Stimulated activated CD4-positive, alpha-beta T cell treated with anti-CD3 and anti-CD28 coated beads, Interleukin-12 subunit alpha, Interleukin-12 subunit beta, amount 100 ng/mL, for 24 hours (primary cell): ENCODE measurements at places on chromosomes 7 and 10.

- DNase-seq, result no peak
Measured at GRCh38 chr10:27188897-27189296, 33.7 kb downstream of the MASTL start.

GRCh38 chr7:28311670-28312069 is 100.6 kb upstream of the CREB5 start:
- DNase-seq, result no peak

DNA sequence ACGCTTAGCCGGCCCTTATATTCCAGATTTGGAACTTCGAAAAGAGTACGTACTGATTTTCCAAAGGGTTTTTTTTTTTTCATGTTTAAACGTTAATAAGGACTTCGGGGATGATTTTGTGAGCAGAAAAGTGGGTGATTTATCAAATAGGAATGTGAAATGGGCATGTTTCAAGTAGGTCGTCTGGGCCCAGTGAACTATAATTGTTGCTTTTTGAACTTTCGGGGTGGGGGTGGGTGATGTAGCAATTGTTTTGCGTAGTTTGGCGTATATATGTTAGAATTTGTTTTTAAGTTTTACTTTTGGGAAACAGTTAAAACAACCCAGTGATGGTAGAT is 299 bp upstream of the PBLD start:
- DNase-seq, result no peak

GRCh38 chr10:63530409-63530808 is 9.2 kb downstream of the REEP3 start:
- DNase-seq, result no peak

- no peak for DNase-seq
Measured at GRCh38 chr10:99930731-99931550, 78.8 kb downstream of the DNMBP start.

DNA sequence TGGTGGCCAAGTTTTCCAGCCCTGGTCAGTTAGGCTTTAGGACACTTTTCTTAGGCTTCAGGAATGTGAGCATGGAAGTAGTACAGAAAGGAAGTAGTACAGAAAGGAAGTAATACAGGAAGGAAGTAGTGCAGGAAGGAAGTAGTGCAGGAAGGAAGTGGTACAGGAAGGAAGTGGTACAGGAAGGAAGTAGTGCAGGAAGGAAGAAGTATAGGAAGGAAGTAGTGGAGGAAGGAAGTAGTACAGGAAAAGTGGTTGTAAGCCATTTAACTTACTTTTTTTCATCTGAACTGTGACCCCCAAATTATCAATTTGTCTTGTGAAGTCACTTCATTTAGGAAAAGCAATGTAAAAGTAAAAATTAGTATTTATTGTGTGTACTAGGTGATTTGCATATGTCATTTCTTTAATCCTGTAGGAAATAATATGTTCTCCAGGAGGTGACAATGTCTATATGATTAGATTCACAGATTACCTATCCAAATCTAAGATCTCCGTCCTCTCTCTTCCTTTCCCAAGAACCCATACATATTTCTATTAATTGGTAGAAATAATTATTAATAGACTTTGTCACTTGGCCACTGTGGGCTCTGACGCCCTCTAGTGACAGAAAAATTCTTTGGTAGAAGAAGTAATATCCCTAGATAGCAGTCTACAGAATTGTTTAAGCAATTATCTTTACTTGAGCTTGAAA is 3.9 kb upstream of the FAS start:
- no peak for DNase-seq

DNA sequence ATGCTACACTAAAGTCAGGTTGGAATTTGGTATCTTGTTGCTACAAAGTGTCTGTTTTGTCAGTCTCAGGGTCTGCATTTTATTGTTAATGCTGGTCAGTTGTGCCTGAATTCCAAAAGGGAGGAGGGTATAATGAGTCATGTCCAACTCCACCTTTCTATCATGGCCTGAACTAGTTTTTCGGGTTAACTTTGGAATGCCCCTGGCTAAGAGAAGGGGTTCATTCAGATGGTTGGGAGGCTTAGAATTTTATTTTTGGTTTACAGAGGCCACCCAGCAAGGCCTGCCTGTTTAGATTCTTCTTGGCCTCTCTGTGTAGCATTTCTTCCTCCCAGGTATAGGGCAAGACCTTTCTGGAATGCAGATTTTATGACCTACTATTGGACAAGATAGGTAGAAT is 93.2 kb downstream of the SKIDA1 start:
- DNase-seq, result no peak

DNA sequence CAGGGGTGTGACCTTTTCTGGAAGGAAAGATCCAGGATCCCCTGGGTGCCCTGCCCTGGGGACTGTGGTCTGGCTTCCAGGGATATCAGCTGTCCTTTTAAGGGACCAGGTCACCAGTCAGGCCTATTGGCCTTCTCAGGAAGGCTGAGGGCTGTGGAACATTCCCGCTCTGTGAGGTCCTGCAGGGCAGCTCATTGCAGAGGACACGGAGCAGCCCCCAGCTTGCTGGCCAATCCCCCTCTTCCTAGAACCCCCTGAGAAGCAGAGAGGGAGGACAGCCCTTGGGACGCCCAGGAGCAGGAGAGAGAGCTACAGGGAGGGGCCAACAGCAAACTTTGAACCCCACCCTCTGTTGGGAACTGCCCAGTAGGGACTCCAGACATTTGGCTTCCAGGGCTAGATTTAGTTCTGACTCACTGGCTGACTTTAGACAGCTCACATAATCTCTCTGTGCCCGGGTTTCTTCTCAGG is 67.9 kb upstream of the COL13A1 start:
- no peak for DNase-seq

GRCh38 chr10:18554479-18554878 is 96.9 kb downstream of the NSUN6 start:
- no peak for DNase-seq

- DNase-seq, result no peak
Measured at GRCh38 chr10:95745501-95745900, 10.5 kb upstream of the ENTPD1 start.

- no peak for DNase-seq
Measured at GRCh38 chr7:27316311-27316710, 73.7 kb downstream of the EVX1 start.

- no peak for DNase-seq
Measured at GRCh38 chr7:150799741-150800580, at the start of gene TMEM176B. TMEM176B (minus strand) TSS chr7:150800364; CDS start chr7:150796569, 3,795 bp downstream.

DNA sequence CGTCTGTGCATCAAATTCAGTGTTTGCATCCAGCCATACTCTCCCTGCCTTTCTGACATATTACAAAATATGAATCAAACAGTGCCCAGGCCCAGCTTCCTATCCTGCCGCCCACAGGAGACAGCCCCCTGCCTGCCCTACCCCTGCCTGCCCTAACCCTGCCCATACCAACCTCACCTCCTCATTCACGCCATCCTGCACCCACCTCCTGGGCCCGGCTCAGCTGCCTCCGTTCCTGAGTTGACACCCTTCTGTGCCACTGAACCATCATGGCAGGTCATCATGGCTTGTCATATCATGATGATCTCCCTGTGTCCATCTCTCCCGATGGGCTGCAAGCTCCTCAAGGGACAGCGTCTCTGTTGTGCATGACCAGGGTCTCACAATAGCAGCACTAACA is 72.3 kb downstream of the TNS3 start:
- no peak for DNase-seq

GRCh38 chr7:105822806-105823205 is 53.6 kb downstream of the ATXN7L1 start:
- no peak for DNase-seq

- DNase-seq, result no peak
Measured at GRCh38 chr7:135759532-135759931, 10.9 kb upstream of the FAM180A start.

- DNase-seq, result no peak
Measured at GRCh38 chr10:63862860-63863259, 341.7 kb downstream of the REEP3 start.

- DNase-seq, result no peak
Measured at GRCh38 chr10:59470570-59470969, 108.2 kb upstream of the FAM13C start.

DNA sequence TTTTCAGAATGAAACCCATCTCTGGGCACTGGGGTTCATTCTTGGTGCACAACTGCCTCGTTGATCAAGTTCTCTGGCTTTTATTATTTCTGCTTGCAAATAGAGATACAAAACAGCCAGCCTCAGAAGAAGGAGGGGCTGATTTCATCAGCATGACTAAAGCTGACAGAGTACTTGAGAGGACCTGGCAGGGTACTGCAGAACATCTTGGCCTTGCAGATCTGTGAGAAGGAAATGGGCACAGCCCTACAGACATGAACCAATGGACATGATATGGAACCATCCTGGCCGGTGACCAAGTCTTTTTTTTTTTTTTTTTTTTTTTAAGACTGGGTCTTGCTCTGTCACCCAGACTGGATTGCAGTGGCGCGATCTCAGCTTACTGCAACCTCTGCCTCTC is 240.6 kb downstream of the VTI1A start:
- no peak for DNase-seq

GRCh38 chr10:62380016-62380415 is 5.8 kb downstream of the ZNF365 start:
- no peak for DNase-seq

DNA sequence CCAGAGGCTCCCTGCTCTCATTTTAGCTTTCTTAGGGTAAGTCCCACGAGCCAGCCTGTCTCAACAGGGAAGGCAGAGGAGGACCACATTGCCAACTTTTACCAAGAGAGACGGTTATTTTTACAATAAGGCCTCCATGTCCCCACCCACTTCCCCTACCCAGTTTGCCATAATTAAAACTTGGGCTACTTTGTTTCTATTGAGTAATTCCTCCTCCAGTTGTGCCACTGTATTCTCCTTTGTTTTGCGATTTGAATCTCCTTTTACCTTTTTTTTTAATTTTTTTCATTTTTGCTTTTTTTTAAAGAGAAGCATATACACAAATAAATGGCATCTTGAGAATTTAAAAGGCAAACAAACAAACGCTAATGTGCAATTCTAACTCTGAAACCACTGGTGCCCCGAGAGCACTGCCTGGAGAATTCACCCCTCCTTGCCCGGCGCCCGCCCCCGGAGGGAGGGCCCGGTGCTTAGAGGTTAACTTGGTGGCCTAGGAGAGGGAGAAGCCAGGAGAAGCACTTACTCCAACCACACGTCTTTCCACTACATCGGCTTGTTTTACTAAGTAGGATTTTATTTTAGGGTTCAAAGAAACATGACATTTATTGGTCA is 282.3 kb downstream of the USP6NL start:
- no peak for DNase-seq

GRCh38 chr7:139777948-139778841 is at the start of gene HIPK2:
HIPK2 (minus strand) TSS chr7:139777998; CDS start chr7:139777623, 375 bp downstream.
- DNase-seq, result peak; percentile 57

- no peak for DNase-seq
Measured at GRCh38 chr7:84100866-84101265, 93.7 kb downstream of the SEMA3A start.

GRCh38 chr7:81327468-81328266 is 408.8 kb upstream of the SEMA3C start:
- DNase-seq, result no peak

DNA sequence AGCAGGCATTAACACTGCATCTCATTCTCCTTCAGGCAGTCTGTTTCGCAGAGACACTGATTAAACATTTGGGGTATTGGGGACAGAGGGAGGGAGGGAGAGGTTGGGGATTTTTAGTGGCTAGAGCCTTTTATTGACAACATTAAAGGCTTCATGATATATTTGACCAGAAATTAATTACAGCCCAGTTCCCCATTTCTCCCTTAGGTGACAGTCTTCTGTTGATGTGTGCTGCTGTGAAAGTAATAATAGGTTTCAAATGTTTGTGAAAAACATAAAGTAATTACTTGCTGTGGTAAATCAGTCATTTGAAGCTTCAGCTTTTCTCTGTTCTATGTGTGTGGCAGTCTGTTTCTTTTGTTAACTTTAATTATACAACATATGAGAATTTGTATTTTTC is 105.3 kb upstream of the LRGUK start:
- no peak for DNase-seq

- no peak for DNase-seq
Measured at GRCh38 chr10:127527891-127528290, 21.2 kb upstream of the NPS start.

GRCh38 chr7:74026903-74027682 is 880 bp upstream of the ELN start:
- DNase-seq, result peak; percentile 40

- DNase-seq, result no peak
Measured at GRCh38 chr10:117458571-117458970, 83.3 kb upstream of the PDZD8 start.

- no peak for DNase-seq
Measured at GRCh38 chr10:76583711-76584161, 1053.9 kb downstream of the KCNMA1 start.

GRCh38 chr10:124918191-124918830 is 23.6 kb upstream of the ZRANB1 start:
- no peak for DNase-seq

DNA sequence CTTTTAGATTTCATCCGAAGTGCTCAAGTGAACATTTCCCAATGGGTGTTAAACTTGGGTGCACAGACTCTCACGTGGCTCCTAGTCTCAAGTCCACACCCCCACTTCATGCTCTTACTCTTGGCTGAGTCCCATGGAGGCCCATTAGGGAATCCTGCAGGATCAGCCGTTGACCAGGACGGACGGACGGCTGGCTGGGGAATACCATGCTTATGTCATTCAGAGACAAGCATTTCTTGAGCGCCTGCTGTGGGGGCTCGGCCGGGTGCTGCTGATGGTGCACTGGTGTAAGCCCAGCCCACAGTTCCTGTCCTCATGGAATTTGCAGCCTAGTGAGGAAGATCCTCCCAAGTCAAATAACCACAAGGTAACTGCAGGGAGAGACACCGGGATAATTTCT is 44.7 kb downstream of the PITRM1 start:
- no peak for DNase-seq

DNA sequence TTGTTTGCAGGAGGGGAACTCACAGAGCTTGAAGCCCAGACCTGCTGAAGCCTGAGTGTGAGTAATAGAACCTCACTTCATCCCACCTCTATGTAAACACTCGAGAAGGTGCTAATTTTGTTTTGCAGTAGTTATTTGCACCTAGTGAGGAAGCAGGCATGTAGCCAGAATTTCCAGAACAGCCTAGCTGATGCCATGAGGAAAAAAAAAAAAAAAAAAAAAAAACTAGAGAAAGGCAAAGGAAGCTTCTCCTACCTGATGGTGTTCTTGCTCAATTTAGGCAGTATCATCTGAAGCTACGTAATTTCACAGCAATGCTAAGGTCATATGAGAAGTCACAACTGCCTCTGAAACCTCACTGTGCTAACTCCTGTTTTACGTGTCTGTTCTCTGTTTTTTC is 13.6 kb upstream of the GPR37 start:
- DNase-seq, result no peak

- DNase-seq, result no peak
Measured at GRCh38 chr10:123458933-123459332, 207.2 kb upstream of the GPR26 start.
